Vagina (tissue), 2 donors: ENCODE measurements at places on chromosomes 5 and 9. TPM values are rescaled to one million over a fixed set of nuclear protein-coding genes. Genes with fewer than 3 reads are reported as not detected.

DNA sequence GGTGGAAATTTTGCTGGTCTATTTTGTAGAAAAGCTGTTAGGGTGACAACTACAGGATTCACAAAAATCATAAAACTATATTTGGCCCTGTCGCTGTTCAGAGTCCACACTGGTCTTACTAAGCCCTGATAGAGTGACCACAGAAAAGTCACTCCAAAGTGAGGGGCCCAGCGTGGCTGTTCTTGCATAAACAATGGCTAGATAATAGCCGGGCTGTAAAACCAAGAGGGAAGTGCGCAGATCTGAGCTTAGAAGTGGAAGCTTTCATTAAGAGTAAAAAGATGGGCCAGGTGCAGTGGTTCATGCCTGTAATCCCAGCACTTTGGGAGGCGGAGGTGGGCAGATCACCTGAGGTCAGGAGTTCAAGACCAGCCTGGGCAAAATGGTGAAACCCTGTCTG is 15.5 kb upstream of the CTSL start:
- no peak for DNase-seq

- no peak for DNase-seq
These were observed 80.8 kb upstream of the PIK3R1 start for GRCh38 chr5:68134669-68135313.

- no peak for DNase-seq
These were observed 17.9 kb upstream of the RICTOR start for GRCh38 chr5:39091940-39092580.

GRCh38 chr5:109743041-109743531 is 53.4 kb downstream of the MAN2A1 start:
- DNase-seq: no peak

Gene ELAVL2
- total RNA-seq: 2.2 TPM

Gene WDR31
- total RNA-seq: 2.0 TPM

Gene ST6GALNAC4
- 33.1 TPM for total RNA-seq
